Esophagus squamous epithelium (tissue), 5 donors: ENCODE measurements at places on chromosomes 7 and 10.

GRCh38 chr7:45173596-45174327 lies 16.2 kb downstream of the RAMP3 start:
- no peak for DNase-seq

GRCh38 chr7:128890306-128891109 lies 20.0 kb downstream of the KCP start:
- no peak for DNase-seq

DNA sequence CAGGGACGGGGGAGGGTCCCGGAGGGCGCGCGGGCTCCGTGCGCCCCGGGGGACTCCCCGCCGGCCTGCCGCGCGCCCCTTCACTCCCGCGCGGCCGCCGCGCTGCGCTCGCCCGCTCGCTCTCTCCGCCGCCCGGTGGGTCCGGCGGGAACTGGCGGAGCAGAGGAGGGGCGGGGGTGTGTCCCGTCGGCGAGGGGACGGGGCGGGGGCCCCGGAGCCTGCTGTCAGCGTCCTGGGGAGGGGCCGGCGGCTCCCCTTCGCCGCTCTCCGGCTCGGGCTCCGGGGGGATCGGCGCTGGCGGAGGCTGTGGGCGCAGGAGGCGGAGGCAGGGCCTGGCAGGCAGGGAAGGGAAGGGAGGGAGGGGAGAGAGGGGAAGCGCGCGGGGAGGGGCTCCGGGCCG lies at the start of gene SH3PXD2A:
SH3PXD2A (minus strand) TSS at position 153 of the 400 bp plus-strand sequence. CDS start 310 bp downstream, outside the sequence.
- no peak for DNase-seq

- no peak for DNase-seq
These were observed 152.0 kb downstream of the SVIL start for GRCh38 chr10:29482591-29483431.

- DNase-seq: no peak
These were observed 1.6 kb downstream of the CHN2 start for GRCh38 chr7:29196191-29196590.

DNA sequence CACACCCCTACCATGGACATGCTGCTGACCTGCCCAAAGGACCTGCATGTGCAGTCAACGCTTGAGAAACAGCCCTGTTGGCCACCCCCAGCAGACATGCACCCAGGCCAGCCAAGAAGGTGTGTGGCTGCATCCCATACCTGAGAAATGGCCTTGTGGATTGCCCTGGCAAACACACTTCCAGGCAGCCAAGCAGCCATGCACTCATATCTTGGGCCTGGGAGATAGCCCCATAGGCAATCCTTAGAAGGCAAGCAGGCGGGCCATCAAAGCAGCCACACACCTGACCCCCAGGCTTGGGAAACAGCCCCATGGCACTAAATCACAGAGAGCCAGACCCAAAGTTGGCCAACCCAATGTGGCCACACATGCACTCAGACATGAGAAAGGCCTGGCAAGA lies 4.9 kb upstream of the AKR1B1 start:
- no peak for DNase-seq

- no peak for DNase-seq
These were observed 84.2 kb upstream of the DDC start for GRCh38 chr7:50649259-50649885.

GRCh38 chr10:111821871-111822270 lies 361.7 kb downstream of the GPAM start:
- DNase-seq: no peak

DNA sequence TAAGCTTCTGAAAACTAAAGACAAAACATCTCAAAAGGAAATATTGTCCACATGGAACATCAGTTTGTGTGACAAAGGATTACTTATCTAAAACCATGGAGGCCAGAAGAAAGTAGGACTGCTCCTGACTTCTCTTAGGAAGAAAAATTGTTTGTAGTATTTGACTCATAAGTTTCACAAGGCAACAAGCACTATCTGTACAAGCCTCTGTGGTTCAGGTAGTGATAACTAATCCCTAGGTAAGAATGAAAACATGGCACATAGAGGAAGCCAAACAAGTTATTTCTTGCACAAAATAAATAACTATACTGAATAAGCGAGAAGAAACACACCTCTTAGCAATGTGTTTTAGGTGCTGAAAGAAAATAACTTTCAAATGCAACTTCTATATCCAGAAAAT lies 30.3 kb downstream of the TFPI2 start:
- no peak for DNase-seq

DNA sequence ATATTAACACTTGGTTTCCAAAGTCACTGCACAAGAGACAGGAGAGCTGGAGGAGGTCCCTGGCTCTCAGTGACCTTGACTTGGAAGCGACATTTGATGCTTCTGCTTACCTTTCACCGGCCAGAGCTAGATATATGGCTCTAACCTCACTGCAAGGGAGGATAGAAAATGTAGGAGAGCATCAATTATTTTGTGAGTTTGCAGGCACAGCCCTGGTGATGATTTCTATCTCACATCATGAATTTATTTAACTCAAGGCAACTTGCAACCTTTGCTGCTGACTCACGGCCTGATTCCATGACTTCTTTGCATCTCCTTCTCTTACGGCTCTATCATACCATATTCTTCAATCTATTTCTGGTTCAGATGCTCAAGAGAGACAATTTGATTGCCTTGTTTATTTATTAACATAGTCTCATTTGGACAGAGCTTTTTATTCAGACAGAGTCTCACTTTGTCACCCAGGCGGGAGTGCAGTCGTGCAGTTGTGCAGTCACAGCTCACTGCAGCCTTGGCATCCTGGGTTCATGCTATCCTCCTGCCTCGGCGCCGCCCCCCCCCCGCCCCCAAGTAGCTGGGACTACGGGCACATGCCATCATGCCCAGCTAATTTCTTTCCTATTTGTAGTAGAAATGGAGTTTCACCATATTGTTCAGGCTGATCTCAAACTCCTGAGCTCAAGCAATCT lies 196.0 kb downstream of the REEP3 start:
- no peak for DNase-seq

DNA sequence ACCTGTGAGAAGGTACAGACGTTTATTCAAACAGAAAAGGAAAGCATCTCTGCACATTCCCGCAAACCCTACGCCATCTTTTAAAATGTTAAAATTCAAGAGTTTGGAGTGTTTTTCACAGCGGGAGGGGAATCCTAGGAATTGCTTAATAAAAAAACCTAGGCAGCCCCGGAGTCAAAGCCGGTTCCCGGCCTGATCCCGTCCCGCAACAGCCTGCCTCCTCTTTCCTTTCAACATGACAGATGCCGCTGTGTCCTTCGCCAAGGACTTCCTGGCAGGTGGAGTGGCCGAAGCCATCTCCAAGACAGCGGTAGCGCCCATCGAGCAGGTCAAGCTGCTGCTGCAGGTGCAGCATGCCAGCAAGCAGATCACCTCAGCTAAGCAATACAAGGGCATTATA lies 123.0 kb upstream of the VSTM2A start:
- DNase-seq: no peak

DNA sequence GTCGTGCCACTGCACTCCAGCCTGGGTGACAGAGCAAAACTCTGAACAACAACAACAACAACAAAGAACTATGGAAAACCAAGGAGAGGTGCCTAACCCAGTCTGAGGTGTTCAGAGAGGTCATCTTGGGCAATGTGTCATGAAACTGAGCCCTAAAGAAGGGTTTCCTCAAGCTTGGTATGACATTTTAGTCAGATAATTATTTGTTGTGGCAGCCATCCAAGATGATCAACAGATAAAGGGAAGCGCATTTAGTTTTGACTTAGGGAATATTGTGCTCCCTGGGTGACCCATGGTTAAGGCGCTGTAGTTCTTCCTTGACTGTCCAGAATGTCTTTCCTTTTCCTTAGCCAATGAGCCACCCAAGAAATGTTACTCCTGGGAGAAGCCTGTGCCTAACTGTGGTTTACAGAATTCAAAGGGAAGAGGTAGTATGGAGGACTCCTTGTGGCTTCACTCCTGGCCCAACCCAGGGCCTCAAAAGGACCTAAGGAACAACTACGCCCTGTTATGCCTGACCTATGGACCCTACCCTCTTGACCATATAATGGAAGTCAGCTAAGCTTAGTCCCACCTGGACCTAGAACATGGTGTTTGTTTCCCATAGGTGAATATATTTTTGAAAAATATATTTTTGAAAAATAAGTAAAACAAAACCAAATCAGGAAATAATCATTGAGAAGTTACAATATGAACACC lies 42.4 kb downstream of the TPST1 start:
- DNase-seq: no peak

DNA sequence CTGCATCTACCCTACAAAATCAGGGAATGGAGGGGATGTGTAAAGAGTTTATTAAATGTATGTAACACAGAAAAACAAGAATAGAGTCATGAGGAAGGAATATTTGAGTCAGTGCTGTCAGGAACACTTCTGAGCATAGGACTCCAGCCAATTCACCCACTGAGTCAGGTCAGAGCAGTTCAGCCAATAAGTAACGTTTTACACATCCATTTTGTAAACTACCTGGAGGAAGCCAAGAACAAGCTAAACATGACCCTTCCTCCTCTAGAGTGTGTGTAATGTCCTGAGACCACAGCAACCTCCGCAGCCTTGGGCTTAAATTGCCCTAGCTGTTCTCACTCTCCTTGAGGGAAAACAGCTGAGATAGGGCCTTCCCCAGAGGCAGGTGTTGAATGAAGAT lies 691.5 kb upstream of the LRRN3 start:
- no peak for DNase-seq

DNA sequence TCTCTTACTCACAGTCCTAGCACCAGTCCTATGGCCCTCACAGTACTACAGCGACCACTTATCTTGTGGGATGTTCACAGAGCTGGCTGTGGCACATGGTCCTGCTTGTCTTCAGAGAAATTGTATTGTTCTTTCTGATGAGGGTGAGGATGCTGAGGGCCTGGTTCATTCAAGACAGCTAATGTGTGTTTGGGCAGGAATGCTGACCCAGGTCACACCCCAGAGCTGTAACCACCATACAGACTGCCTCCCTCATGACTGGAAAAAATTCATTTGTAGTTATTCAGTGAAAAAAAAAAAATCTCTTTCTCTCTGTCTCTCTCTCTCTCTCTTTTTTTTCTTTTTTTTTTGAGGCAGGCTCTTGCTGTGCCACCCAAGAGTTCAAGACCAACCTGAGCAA lies 83.5 kb downstream of the KLF6 start:
- no peak for DNase-seq
